ENCODE measurements at places on chromosomes 5 and 9.
A peak's percentile ranks its signal among the peaks of the same experiment; 100 is the strongest.

DNA sequence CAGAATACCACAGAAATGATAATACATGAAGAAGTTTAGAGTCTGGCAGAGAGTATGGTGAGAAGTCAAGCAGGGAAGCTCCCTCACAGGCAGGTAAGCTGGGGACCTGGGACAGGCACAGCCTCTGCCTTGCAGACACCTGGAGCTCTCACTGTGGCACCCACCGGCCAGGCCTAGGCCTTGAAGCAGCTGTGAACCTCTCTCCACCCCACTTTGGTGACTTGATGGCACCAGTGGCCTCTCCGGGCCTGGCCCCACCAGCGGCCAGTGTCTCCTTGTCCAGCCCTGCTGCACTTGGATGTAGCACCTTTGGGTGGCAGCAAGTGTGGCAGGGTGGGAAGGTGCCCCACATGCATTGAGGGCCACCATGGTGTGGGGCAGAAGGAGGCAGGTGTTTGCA lies 330.5 kb downstream of the NPR3 start:
- no peak overlapping the region for H3K27ac ChIP-seq
- no peaks in the 10 kb centered on the region for H3K4me1 ChIP-seq
- H3K27me3 ChIP-seq: no peaks in the 10 kb centered on the region
- no peak for DNase-seq
- H3K36me3 ChIP-seq: no peaks in the 10 kb centered on the region
- H3K4me3 ChIP-seq: no peak overlapping the region

- no peak for DNase-seq
- no peaks in the 10 kb centered on the region for H3K27me3 ChIP-seq
- H3K4me3 ChIP-seq: peak overlapping the region; percentile 70
- no peaks in the 10 kb centered on the region for H3K4me1 ChIP-seq
- H3K36me3 ChIP-seq: no peaks in the 10 kb centered on the region
Measured at GRCh38 chr5:75656311-75657003, 45.2 kb downstream of the ANKDD1B start.

GRCh38 chr9:38641985-38642864 lies 21.8 kb upstream of the ANKRD18A start:
- H3K27me3 ChIP-seq: no peaks in the 10 kb centered on the region
- H3K27ac ChIP-seq: no peak overlapping the region
- no peak for DNase-seq

DNA sequence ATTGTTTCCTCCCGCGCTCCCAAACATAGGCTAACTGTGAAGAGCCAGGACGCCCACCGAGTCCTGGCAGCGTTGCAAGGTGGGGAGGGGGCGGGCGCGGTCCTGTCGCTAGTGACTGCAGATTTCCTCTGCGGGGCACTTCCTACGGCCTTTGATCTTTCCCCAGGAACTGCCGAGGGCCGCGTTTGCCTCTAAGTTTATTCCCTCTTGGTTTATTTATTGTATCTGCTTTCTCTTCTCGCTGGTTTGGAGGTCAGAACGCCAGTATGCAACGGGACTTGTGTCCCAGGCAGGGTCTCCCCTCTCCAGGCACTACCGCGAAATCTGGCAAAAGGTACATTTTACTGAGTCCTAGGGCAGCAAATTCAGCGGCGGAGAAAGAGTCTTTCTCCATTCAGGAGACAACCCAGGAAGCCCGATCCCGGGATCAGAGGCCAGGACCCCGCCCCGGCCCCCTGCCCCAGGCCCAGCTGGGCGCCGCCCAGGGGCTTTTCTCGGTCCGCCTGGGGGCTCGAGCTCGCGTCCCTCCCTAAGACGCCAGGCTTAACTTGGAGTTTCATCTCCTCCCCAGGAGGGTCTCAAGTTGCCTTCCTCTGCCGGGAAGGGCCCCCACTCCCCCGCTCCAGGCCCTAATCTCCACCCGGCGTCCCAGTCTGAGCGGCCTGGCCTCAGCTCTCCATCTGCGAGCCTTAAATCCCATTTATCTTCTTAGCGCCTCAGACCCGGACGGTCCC lies 884 bp upstream of the EGFLAM start:
- no peak for DNase-seq
- H3K27ac ChIP-seq: peak overlapping the region; percentile 82
- H3K4me1 ChIP-seq: no peaks in the 10 kb centered on the region

GRCh38 chr9:3784641-3785040 lies 258.8 kb upstream of the RFX3 start:
- no peak for DNase-seq
- H3K36me3 ChIP-seq: no peaks in the 10 kb centered on the region
- no peaks in the 10 kb centered on the region for H3K27me3 ChIP-seq
- no peak overlapping the region for H3K4me3 ChIP-seq
- no peaks in the 10 kb centered on the region for H3K4me1 ChIP-seq
- no peak overlapping the region for H3K27ac ChIP-seq

GRCh38 chr9:113238859-113239232 lies 17.5 kb downstream of the SLC31A1 start:
- no peaks in the 10 kb centered on the region for H3K4me1 ChIP-seq
- H3K36me3 ChIP-seq: no peaks in the 10 kb centered on the region
